Activated naive CD8-positive, alpha-beta T cell treated with anti-CD3 and anti-CD28 coated beads, Interleukin-2, amount 50 U/mL, for 24 hours (primary cell): ENCODE measurements at places on chromosomes 7 and 10.
A peak's percentile ranks its signal among the peaks of the same experiment; 100 is the strongest.

GRCh38 chr7:23161482-23161881 lies 20.4 kb upstream of the NUP42 start:
- no peaks in the 10 kb centered on the region for H3K36me3 ChIP-seq
- no peaks in the 10 kb centered on the region for H3K27me3 ChIP-seq
- DNase-seq, result no peak
- no peaks in the 10 kb centered on the region for H3K4me1 ChIP-seq
- no peak overlapping the region for H3K4me3 ChIP-seq

GRCh38 chr7:100061518-100062193 lies 12.1 kb downstream of the ZSCAN21 start:
- no peak overlapping the region for H3K4me3 ChIP-seq
- no peak for DNase-seq
- H3K4me1 ChIP-seq, result no peaks in the 10 kb centered on the region
- no peaks in the 10 kb centered on the region for H3K27me3 ChIP-seq

- no peak overlapping the region for H3K4me3 ChIP-seq
- H3K36me3 ChIP-seq, result no peaks in the 10 kb centered on the region
- no peaks in the 10 kb centered on the region for H3K4me1 ChIP-seq
- no peaks in the 10 kb centered on the region for H3K27me3 ChIP-seq
- DNase-seq, result no peak
Measured at GRCh38 chr7:15747301-15747700, 60.8 kb upstream of the MEOX2 start.

DNA sequence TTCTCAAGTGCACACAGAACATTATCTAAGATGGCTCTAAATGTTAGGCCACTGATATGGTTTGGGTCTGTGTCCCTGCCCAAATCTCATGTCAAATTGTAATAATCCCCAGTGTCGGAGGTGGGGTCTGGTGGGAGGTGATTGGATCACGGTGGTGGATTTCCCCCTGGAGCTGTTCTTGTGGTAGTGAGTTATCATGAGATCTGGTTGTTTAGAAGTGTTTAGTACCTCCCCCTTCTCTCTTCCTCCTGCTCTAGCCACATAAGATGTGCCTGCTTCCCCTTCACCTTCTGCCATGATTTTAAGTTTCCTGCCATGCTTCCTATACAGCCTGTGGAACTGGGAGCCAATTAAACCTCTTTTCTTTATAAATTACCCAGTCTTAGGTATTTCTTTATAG lies 11.2 kb upstream of the GSTK1 start:
- H3K27me3 ChIP-seq, result no peaks in the 10 kb centered on the region
- no peak overlapping the region for H3K4me3 ChIP-seq
- peaks cover 7% of the 10 kb centered on the region for H3K36me3 ChIP-seq
- no peak overlapping the region for H3K27ac ChIP-seq
- no peak for DNase-seq
- peaks cover 63% of the 10 kb centered on the region for H3K4me1 ChIP-seq

- H3K27ac ChIP-seq, result no peak overlapping the region
- H3K27me3 ChIP-seq, result no peaks in the 10 kb centered on the region
- H3K4me3 ChIP-seq, result no peak overlapping the region
- peaks cover 31% of the 10 kb centered on the region for H3K36me3 ChIP-seq
- peaks cover 41% of the 10 kb centered on the region for H3K4me1 ChIP-seq
Measured at GRCh38 chr10:72277996-72278667, 4.4 kb downstream of the DDIT4 start.

- DNase-seq, result no peak
- no peaks in the 10 kb centered on the region for H3K27me3 ChIP-seq
- no peaks in the 10 kb centered on the region for H3K4me1 ChIP-seq
- H3K27ac ChIP-seq, result no peak overlapping the region
- no peak overlapping the region for H3K4me3 ChIP-seq
Measured at GRCh38 chr7:33539198-33539597, 366.1 kb upstream of the BMPER start.

GRCh38 chr10:19931894-19932590 lies 115.8 kb downstream of the PLXDC2 start:
- H3K4me3 ChIP-seq, result no peak overlapping the region
- no peaks in the 10 kb centered on the region for H3K27me3 ChIP-seq
- H3K36me3 ChIP-seq, result no peaks in the 10 kb centered on the region

GRCh38 chr10:77236700-77237099 lies 400.9 kb downstream of the KCNMA1 start:
- no peak overlapping the region for H3K27ac ChIP-seq
- peaks cover 2% of the 10 kb centered on the region for H3K27me3 ChIP-seq
- H3K4me3 ChIP-seq, result no peak overlapping the region
- H3K36me3 ChIP-seq, result no peaks in the 10 kb centered on the region

- no peaks in the 10 kb centered on the region for H3K27me3 ChIP-seq
- H3K4me1 ChIP-seq, result no peaks in the 10 kb centered on the region
Measured at GRCh38 chr10:56912043-56912442, 551.0 kb upstream of the ZWINT start.

GRCh38 chr10:94279835-94280709 lies 82.7 kb downstream of the NOC3L start:
- peak; percentile 69 for DNase-seq
- no peak overlapping the region for H3K27ac ChIP-seq
- peaks cover 21% of the 10 kb centered on the region for H3K27me3 ChIP-seq

DNA sequence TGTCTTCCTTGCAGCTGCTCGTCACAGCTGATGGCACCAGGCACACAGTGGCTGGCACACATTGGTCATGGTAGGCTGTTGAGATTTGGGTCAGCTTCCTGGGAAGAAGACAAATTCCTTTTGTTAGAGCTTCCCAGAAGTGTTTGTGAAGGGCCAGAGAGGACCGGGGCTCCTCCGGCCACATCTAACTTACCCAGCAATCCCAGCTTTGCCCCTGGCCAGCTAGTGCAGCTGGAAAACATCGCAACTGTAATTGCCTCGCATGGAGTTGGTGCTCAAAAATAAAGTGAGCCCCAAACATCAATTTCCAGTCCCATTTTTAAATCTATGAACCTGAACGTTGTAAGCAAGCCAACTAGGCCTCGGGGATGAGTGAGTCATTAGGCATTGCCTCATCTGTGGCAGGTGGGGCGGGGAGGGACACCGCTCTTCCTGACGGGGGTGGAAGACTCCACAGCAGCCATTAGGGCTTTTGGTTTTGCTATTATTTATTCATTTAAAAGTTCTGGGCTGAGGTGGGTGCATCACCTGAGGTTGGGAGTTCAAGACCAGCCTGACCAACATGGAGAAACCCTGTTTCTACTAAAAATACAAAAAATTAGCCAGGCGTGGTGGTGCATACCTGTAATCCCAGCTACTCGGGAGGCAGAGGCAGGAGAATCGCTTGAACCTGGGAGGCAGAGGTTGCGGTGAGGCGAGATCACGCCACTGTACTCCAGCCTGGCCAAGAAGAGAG lies 12.4 kb downstream of the CPA5 start:
- no peaks in the 10 kb centered on the region for H3K36me3 ChIP-seq
- no peak for DNase-seq
- H3K4me3 ChIP-seq, result no peak overlapping the region
- no peak overlapping the region for H3K27ac ChIP-seq
- peaks cover 5% of the 10 kb centered on the region for H3K4me1 ChIP-seq

DNA sequence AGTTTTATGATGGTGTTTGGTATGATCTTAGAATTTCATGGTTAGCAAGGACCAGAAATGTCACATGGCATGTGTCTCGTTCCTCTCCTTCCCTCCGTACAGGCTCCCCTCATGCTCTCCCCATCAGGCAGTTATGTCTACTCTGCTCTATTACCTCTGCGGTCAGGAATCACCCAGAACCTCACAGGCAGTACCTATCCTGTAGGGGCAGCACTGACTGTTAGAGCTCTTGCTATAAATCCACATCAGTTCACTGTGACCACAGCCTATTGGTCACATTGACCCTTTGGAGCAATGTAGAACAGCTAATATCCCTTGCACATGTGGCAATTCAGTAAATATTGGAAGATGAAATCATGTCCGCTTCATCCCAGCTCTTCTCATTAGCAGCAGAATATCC lies 151.8 kb downstream of the WNT2 start:
- no peaks in the 10 kb centered on the region for H3K4me1 ChIP-seq
- H3K27ac ChIP-seq, result no peak overlapping the region
- no peaks in the 10 kb centered on the region for H3K27me3 ChIP-seq

DNA sequence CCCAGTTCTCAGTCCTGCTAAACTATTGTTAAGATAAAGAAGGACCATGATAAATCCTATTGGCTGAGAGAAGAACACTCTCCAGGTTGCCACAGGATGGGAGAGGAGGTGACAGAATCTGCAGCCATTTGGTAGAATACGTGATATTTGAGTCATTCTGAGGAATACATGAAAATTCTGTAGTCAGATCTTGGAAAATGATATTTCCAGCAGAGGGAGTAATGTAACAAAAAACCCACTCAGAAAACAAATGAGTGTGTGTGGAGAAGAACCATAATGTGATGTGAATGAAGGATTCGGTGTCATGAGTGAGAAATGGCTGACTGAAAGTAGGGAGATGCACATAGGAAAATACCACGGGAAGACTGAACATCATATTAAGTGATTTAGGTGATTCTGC lies 128.5 kb upstream of the PFKP start:
- H3K36me3 ChIP-seq, result no peaks in the 10 kb centered on the region
- DNase-seq, result no peak
- no peaks in the 10 kb centered on the region for H3K4me1 ChIP-seq
- H3K27me3 ChIP-seq, result peaks cover 45% of the 10 kb centered on the region
- H3K27ac ChIP-seq, result no peak overlapping the region

DNA sequence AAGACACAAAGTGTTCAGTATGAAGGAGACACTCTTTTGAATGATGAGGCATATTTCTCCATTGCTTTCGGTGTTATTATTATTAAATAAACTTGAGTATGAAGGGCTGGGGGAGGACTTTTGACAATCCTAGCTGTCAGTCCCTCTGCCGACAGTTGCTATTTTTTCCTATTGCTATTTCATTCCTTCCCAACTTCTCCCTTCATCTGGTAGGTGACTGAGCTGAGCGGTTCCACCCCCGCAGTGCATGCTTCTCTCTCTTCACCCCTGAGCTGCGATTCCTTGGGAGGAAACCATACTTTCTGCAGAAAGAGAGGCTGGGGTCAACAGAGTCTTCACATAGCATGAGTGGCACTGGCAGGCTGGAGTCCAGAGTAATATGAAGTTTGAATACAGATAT lies 261.2 kb upstream of the TAC1 start:
- H3K36me3 ChIP-seq, result no peaks in the 10 kb centered on the region
- H3K27me3 ChIP-seq, result peaks cover 8% of the 10 kb centered on the region
- no peak for DNase-seq
- H3K4me3 ChIP-seq, result no peak overlapping the region

DNA sequence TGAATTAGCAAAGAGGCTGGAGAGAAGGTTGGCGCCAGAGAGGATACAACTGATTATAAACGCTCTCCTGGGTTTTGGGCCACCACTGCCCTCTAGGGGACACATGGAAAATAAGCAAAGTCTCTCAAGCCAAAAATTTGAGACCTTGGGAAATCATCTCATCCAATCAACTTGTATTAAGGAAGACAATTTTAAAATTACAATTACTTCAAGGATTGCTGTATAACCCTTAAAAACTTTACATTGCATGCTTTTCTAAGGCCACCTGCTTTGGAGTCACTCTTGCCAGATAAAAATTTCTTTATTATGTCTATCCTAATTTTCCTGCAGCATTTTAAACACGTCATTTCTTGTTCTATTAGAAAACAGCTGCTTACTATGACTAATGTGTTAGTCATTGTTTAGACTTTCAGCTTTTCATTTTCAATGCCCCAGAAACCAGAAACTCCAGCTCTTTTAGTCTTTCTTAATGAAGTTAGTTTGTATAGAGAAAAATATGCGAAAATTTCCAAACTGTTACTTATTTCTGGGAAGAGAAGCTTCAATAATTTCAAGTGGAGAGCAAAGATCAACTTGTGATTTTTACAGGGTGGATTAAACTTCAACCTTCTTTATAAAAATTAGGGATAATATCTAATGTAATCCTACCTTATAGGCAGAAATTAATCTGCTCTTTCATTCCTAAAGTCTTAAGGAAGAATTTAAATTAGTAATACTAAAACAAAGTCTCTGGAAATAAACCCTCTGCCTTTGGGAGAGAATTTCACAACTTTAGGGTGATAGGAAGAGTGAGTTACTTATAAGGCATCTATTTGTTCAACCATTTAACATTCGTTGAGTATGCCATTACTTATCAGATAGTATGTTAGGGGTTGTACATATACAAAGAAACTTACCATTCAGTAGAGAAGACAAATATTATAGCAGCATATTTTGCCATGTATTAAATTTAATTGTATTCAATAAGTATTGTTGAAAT lies 20.6 kb upstream of the RHOBTB1 start:
- no peaks in the 10 kb centered on the region for H3K36me3 ChIP-seq
- H3K27ac ChIP-seq, result no peak overlapping the region
- H3K4me3 ChIP-seq, result no peak overlapping the region
- peaks cover 6% of the 10 kb centered on the region for H3K27me3 ChIP-seq

DNA sequence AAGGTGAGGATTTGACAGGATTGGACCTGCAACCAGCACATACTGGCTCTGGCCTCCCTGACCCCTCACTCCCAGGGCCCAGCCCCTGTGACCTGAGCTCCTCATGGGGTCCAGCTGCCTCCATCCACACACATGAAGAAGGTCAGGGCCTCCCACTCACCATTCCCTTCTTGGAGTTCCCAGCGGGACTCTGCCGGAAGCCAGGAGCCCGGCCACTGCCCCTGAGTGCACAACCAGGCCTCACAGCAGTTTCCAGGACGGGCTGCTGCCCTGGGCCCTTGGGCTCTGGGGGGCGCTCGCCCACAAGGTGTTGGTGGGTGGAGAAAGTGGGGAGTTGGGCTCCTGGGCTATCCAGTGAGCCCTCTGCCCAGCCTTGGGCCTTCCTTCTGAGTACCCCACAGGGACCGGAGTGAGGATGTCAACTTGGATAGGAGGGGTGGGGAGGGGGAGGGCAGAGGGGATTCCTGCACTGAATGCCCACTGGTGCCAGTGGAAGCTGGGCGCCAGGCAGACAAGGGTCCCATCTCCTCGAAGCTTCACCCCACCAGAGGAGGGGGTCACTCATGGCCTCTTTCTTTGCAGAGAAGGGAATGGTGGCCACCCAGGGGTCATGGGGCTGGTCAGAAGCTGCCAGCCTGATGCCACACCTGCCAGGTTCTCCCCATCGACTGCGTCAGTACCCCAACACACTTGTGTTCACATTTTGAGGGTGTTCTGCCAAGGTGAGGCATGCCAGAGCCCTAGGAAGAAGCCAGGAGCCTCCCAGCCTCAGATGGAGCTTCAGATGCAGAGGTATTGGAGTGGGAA lies 115.3 kb downstream of the PTPN20 start:
- no peaks in the 10 kb centered on the region for H3K36me3 ChIP-seq
- peaks cover 1% of the 10 kb centered on the region for H3K4me1 ChIP-seq
- DNase-seq, result no peak
- H3K27me3 ChIP-seq, result peaks cover 5% of the 10 kb centered on the region
- H3K4me3 ChIP-seq, result no peak overlapping the region
- no peak overlapping the region for H3K27ac ChIP-seq

DNA sequence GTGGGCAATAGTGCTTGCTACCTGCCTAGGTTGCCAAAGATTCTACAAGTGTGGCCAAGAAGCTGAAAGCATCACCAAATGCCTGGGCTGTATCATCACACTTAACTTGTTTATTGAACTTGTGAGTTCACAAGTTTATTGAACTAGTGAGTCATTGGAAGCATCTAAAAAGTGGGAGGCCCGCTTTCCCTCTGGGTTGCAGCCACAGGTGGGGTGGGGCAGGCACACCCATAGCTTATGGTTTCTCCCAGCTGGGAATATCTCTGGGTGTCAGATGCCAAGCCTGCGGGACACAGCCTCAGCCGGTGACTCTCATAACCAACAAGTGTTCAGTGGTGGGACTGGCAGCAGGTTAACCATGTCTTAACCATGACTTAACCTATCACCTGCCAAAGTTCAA lies 145.9 kb upstream of the FAM13C start:
- H3K27ac ChIP-seq, result no peak overlapping the region
- H3K27me3 ChIP-seq, result peaks cover 3% of the 10 kb centered on the region
- H3K36me3 ChIP-seq, result no peaks in the 10 kb centered on the region
- H3K4me1 ChIP-seq, result no peaks in the 10 kb centered on the region
- DNase-seq, result no peak

GRCh38 chr10:69055241-69055640 lies 32.7 kb upstream of the SRGN start:
- no peaks in the 10 kb centered on the region for H3K27me3 ChIP-seq
- H3K4me1 ChIP-seq, result peaks cover 66% of the 10 kb centered on the region
- DNase-seq, result no peak
- H3K36me3 ChIP-seq, result no peaks in the 10 kb centered on the region
- H3K4me3 ChIP-seq, result peak overlapping the region; percentile 32
